ENCODE measurements at places on chromosomes 16 and 17.

- no peak for DNase-seq
Observed at GRCh38 chr17:48555258-48556228, 10.6 kb upstream of the HOXB2 start.

DNA sequence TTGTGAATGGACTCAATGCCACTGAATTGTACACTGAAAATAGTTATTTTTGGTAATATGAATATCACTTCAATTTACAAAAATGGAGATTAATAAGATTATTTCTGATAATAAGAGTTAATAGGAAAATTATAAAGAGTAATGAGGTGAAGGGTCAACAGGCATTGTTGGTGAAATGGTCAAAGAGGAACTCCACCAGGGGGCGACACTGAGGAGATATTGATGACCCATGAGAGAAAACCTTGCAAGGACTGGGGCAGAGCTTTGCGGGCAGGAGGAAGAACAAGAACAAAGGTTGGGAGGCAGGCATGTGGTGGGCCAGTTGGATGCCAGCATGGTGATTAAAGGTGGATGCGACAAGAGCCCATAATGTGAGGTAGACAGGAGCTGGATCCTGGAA lies 74.0 kb upstream of the XYLT1 start:
- peak; percentile 43 for DNase-seq

GRCh38 chr17:36525888-36526287 lies 8.8 kb downstream of the MYO19 start:
- DNase-seq, result no peak

GRCh38 chr17:33459078-33459940 lies 166.2 kb upstream of the ASIC2 start:
- DNase-seq, result no peak

- peak; percentile 47 for DNase-seq
Observed at GRCh38 chr17:46191322-46192188, 1.7 kb downstream of the KANSL1 start.

DNA sequence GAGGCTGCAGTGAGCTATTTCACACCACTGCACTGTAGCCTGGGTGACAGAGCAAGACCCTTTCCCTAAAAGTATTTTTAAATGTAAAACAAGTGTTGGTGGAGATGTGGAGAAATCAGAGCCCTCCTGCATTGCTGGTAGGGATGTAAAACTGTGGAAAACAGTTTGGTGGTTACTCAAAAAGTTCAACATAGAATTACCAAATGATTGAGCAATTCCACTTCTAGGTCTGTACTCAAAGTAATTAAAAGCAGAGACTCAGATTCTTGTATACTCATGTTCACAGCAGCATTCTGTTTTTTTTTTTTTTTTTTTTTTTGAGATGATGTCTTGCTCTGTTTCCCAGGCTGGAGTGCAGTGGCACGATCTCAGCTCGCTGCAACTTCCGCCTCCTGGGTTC lies 141.8 kb downstream of the PITPNC1 start:
- no peak for DNase-seq

- no peak for DNase-seq
Observed at GRCh38 chr17:80969030-80969673, 22.5 kb upstream of the CHMP6 start.

DNA sequence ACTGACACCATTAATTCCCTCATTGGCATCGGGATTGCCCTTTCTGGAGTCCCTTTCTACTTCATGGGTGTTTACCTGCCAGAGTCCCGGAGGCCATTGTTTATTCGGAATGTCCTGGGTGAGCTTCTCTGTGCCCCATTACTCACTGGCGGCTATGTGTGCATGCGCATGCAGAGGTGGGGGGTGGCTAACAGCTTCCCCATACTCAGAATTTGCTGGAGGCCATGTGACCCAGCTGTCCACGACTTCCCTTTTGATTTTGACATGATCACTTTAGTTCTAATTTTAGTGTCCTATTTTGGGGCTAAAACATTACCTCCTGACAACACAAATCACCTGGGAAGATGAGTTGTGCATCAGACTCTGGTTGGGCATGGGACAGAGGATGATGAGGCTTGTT lies 14.1 kb downstream of the SLC7A6OS start:
- no peak for DNase-seq

GRCh38 chr16:85448557-85449190 lies 164.4 kb upstream of the GSE1 start:
- peak; percentile 18 for DNase-seq

DNA sequence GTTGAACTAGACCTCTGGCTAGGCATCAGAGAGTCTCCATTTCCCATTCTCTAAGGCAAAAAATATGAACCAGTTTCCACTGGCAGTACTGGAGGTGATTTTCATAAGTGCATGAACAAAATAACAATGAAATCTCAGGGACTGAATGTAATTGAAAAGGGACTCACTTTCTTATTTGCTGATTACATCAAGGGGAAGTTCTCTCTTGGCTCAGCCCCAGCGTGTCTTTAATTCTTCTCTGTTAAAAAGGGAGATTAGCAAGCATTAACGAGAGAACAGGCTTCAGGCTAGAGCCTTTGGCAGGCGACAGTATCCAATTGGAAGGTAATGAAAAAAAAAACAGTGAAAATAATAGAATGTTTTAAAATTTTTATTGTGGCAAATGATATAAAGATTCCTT lies 34.0 kb upstream of the ADAMTS18 start:
- no peak for DNase-seq

DNA sequence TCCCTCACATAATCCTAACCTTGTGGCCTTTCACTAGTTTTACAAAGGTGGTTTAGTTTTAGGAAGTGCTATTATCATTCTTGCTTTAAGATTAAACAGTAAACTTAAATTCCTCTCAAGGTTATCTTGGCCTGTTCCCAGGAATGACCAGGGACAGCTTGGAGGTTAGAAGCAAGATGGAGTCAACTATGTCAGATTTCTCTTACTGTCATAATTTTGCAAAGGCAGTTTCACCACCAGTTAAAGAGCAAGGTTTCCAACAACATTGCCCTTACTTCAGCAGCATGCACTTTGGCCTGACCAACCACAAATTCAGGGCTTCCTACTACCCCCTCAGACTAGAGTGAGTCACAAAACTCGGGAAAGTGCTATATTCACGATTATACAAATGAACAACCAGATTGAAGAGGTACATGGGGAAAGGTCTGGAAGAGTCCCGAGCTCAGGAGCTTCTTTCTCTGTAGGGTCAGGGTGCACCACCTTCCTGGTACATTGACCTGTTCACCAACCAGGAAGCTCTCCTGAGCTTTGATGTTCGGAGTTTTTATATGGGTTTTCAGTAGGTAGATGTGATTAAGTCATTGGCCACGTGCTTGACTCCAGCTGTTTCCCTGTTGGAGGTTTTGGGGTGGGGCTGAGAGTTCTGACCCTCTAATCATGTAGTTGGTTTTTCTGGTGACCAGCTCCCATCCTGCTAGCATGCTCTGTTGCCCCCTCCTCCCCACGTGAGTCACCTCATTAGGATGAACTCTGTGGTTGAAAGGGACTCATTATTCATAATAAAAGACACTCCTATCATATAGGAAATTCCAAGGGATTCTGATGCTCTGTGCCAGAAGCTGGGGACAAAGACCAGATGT lies 19.4 kb downstream of the RHOT1 start:
- no peak for DNase-seq

GRCh38 chr17:58335779-58336455 lies 7.3 kb upstream of the TSPOAP1 start:
- peak; percentile 76 for DNase-seq

DNA sequence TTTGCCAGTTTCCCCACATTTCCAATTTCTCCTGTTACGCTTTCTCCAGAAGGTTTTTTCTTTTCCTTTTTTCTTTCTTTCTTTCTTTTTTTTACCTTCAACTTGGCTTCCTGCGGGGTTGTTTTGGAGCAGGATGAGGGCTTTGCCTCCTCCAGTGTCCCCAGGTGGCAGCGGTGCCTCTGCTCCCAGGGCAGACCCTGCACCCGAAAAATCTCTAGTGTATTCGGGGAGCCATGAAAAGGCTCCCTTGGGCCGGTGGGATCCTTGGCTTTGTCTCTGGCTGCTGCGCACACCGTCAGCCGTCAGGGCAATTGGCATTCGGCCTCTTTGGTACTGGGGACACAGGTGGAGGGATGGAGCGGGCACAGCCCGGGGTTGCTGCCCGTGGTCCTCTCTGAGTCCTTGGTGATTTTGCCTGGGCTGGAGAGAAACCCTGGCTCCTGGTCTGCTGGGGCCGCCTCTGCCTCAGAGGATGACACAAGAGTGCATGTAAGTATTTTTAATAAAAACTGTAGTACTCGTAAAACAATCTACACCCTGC lies 846 bp downstream of the ITGB3 start:
- DNase-seq, result no peak

GRCh38 chr16:21626659-21627277 lies 25.6 kb downstream of the IGSF6 start:
- DNase-seq, result no peak

DNA sequence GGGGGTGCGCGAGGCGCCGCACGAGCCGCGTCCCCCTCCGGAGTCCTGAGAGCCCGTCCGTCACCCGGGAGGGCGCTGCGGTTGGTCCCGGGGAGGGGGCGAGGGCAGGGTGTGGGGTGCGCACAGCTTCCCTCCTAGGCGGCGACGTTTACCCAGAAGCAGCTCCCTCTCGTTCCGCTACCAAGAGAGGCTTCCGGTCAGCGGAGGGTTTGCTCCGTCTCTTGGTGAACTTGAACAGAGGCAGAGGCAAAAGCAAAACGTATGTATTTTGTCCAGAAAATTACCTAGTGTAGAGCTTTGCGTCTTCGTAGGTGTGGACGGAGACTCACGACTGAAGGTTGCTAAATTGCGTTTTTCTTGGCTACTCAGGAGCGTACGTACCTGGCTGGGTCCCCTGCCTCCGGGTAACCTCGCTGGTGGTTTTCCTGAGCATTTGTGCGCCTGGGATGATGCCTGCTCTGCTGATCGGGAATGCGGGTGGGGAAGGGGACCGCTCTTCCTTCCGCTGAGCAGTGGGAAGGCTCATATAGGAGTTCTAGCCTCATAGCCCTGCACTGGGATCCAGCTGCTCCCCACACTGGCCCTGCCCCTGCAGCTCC lies 833 bp downstream of the WSCD1 start:
- no peak for DNase-seq

GRCh38 chr16:12228602-12229499 lies 252.3 kb downstream of the SNX29 start:
- peak; percentile 29 for DNase-seq

Data from activated naive CD8-positive, alpha-beta T cell treated with anti-CD3 and anti-CD28 coated beads, Interleukin-2, amount 50 U/mL, for 24 hours (primary cell).